ENCODE measurements at places on chromosomes 4 and X. TPM values are rescaled to one million over a fixed set of nuclear protein-coding genes. Genes with fewer than 3 reads are reported as not detected.

The NUDT10 gene
- total RNA-seq: 0.96 TPM

The ASMT gene
- not detected for total RNA-seq

The TMEM35A gene
- total RNA-seq: not detected

- no peak for DNase-seq
Measured at GRCh38 chrX:47174846-47175587, 18.6 kb upstream of the UBA1 start.

DNA sequence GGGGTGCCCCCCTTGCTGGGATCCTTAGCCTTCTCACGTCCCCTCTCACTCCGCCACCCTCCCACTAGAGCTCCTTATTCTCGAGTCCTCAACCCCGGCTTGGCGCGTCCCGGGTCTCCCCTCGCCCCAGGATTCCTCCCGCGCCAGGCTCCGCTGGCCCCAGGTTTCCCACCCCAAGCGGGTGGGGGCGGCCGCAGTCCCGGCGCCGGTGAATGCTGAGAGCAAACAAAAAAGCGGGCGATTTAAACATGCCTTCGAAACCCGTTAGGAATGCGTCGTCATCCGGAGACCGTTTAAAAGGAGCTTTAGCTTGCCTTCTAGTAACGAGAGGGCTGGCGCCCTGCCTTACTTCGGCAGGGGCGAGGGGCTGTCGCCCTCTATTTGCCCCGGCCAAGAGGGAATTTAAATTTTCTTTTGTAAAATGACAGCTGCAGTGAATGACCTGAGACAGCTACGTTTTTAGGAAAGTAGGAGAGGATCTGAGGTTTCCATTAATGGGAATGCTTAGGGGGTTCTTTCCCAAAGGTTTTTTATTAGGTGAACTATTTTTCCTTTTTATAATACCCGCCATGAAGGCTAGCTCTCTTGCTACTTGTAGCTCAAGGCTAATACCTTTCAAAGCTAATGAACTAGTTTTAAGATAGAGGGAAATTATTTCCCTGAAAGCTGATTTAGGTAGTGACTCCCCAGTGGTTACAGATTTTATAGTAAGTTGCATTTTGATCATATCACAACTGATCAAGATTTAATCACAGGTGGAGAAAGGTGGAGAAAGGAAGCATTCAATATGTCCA, 3.1 kb downstream of the JADE1 start:
- DNase-seq: peak; percentile 69

DNA sequence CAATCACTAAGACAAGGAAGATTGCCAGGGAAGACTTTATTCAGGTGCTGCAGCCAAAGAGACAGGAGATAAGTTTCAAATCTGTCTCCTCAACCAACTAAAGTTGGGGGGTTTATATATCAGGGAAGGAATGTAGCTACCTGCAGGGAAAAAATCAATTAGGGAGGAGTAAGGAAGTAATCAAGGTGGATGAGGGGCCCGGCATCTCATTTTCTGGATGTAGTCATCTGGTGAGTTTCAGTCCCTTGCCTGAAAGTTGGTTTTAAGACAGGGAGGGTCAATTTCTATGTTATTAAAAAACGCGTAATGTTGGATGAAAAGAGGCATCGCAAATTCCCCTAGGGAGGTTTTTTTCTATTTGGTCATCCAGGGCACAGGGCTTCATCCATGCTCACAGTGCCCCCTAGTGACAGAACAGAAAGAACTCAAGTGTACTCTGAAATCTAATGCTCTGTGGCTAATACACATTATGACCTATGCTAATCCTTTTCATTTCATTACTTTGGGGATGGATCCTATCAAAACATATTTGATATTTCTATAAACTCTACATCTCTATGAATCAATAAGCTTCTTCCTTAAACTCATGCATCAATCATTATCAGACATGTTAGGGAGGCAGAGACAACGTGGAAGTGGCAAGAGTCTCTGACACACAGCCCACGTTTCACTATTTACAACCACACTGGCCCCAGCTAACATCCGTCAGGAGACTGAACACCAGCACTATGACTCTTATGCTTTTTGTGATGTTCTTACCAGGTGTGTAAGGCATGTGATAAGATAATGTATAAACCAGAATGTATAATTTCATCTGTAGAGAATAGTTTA, 1577.0 kb upstream of the TENM3 start:
- DNase-seq: peak; percentile 48

DNA sequence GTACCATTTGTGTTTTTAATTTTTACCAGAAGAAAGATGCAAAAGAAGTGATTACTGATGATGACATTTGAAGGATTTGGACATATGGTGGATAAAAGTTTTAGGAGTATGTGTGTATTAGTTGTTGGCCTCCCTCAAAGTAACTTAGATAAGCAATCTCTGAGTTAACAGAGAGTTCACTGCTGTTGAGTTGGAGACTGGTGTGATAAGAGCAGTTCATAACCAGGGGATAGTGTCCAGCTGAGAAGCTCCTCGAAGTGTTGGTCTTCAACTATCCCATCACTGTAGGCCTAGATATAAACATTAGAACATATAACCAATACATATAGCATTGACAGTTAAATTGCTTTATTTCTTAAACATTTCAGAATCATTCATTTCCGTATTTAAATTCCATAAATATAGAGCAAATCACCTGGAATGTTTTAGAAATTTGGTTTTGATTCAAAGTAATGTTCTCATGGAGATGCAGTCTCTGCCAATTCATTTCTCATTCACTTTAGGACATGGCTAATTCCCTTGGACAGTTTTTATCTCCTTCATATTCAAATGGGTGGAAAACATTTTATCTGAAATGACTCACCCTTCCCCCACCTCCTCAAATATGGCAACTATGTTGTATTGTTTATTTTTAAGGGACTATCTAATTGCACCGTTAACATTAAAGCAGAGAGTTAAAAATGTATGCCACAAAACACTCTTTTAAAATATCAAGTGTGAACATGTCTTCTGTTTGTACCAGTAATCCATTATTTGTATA, 136.8 kb upstream of the SLC4A4 start:
- no peak for DNase-seq

GRCh38 chr4:1772853-1773538, 20.1 kb upstream of the FGFR3 start:
- DNase-seq: no peak

GRCh38 chrX:149205937-149206336, 299.2 kb downstream of the IDS start:
- no peak for DNase-seq

DNA sequence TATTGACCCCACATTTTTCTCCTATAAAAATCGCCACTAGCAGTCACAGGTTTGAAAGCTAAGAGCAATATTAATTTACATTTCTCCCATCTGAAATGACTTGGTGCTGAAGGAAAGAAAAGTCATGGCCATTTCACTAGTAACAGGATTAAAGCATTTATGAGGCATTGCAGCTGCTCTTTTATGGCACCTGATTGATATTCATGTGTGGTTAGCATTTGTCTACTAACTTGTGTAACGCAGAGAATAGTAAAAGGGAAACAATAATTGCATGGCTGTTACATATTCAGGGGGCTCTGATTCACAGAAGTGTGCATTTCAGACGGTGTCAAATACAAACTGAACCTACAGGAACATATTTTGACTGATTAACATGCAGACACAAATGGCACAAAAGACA, 5.2 kb downstream of the PCDH19 start:
- no peak for DNase-seq

DNA sequence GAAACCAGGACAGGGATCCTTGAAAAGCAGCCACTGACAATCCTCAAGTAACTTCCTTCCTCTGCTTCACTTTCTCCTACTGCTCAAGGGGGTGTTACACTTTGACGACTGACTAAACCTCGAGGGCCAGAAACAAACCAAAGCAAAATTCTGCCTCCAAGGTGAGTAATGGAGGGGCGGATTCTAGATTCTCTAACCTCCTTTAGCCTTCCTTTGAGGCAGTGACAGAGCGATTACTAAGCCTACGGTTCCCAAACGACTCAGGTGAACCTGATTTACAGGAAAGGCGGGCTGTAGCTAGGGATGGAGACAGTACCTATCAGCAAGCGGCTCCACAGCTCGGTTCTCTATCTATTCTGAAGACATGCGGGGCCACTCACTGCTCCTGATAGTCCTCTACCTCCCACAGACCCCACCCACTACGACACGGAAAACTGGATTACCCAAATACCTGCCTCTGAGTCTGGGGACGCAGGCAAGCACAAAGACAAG, 487 bp downstream of the TBCK start:
- peak; percentile 45 for DNase-seq

All from RPMI7951 (cell line).